H1 (cell line): ENCODE measurements at places on chromosomes 1 and 21. TPM values are rescaled to one million over a fixed set of nuclear protein-coding genes. Genes with fewer than 3 reads are reported as not detected.

DNA sequence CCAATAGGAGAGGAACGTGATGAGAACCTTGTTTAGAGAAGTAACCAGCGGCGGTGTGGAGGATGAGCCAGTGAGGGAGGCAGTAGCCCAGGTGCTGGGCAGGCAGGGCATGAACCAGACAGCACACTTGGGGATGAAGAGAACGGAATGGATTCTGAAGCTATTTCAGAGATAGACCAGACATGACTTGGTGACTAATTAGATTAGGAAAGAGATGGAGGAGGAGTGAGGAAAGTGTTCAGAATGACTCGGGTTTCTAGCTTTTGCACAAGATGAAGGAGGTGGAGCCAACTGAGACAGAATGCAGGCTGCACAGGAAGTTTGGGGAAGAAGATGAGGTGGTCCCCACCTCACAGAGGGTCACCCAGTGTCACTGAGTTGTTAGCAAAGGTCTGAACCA, 5.1 kb downstream of the PEF1 start:
- no peak overlapping the region for H3K4me3 ChIP-seq
- no peaks in the 10 kb centered on the region for H3K36me3 ChIP-seq
- no peaks in the 10 kb centered on the region for H3K27me3 ChIP-seq

DNA sequence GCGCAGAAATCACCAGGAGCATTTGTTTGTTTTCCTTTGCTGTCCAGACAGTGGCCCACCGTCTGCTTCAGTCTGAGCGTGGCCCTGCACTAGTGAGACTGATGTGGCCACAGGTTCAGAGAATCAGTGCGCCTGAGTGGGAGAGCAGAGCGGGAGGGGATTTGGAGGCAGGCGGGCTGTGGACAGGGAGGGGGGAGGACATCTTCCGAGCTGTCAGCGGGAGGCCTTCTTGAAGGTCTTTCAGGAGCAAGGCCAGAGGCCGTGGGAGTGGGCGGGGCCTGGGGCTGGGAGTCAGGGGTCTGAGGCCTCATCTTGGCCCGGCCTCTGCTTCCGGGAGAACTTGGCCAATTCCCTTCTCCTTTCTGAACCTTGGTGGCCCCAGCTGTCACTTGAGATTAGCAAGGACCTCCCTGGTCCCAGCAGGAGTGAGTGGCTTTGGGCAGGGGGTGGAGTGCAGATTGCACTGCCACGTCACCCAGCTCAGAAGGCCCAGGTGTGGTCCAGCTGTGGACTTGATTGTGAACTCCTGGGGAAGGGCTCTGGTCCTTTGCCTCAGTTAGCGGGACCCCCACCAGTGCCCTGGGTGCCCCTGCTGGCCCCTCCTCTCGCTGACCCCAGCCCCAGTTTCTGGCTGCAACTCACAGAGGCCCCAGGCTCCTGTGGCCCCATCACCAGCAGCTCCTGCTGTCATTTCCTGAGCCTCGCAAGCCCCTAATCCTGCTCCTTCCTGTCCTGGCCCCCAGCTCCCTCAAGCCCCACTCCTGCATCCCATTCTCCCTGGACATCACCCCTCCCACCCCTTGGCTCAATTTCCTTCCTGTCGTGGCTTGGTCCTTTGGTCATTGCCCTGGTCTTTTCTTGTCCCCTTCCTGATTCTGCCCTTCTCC, 8.4 kb downstream of the TNFRSF1B start:
- H3K4me1 ChIP-seq: peaks cover 3% of the 10 kb centered on the region; the same call in 1 of the 2 replicates
- no peaks in the 10 kb centered on the region for H3K36me3 ChIP-seq
- DNase-seq: no peak
- H3K27me3 ChIP-seq: no peaks in the 10 kb centered on the region

DNA sequence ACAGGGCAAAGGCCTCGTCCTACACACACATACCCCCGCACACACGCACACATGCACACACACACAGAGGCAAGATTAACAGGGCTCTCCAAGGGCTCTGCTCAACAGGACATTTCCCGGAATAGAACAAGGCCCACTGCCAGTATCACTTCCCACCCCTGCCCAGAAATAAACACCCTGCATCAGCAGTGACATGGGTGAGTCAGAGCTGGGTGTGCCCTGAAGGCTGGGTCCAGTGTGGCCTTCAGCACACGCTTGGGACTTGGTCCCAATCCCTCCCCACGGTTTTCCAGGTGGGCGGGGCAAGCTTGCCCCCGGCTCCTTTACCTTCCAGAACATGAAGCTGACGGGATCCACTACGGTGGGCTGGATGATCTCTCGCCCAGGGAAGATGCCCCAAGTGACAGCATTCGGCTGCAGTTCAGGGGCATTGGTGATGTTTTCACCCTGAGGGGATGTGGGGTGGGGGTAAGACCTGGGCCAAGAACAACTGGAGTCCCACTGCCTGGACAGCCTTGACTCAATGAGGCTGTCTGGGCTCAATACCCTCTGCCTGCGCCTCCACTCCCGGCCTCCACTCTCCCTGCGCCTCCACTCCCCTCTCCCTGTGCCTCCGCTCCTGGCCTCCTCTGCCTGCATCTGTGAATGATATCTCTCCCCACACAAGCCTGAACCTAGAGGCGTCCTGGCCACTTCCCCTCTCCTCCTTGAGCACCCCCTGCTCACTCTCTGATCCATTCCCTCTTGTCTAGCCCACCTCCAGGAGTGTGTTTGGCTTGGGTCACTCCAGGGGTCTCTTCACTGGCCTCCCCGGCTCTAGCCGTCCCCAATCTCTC, 14.7 kb downstream of the MTHFR start:
- H3K27ac ChIP-seq: no peak overlapping the region
- H3K4me3 ChIP-seq: no peak overlapping the region
- H3K36me3 ChIP-seq: peaks cover 21% of the 10 kb centered on the region
- no peak for DNase-seq
- H3K4me1 ChIP-seq: peaks cover 7% of the 10 kb centered on the region
- H3K27me3 ChIP-seq: no peaks in the 10 kb centered on the region

The ZMYND12 gene
- not detected in 2 replicates for total RNA-seq

DNA sequence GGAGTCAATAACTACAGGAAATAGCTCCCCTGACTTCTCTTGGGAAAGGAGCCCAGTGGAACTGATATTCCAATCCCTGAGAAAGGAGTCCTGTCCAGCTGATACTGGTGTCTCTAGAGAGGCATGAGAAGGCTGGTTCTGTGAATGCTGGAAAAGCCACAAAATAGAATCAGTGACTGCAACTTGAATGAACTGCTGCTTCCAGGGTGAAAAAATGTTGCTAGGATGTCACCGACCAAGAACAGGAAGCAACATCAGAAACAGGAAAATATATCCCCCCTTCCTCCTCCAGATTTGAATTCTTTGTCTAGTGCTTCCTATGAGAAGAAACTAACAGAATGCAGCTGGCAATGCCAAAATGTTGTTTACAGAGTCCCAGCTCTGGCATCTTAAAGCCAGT, 269.3 kb upstream of the LYPLAL1 start:
- H3K4me3 ChIP-seq: no peak overlapping the region
- H3K27me3 ChIP-seq: no peaks in the 10 kb centered on the region
- no peaks in the 10 kb centered on the region for H3K36me3 ChIP-seq
- no peak overlapping the region for H3K27ac ChIP-seq
- H3K4me1 ChIP-seq: no peaks in the 10 kb centered on the region
- no peak for DNase-seq

GRCh38 chr1:11525151-11525505, 46.2 kb downstream of the DISP3 start:
- H3K36me3 ChIP-seq: no peaks in the 10 kb centered on the region
- H3K27me3 ChIP-seq: no peaks in the 10 kb centered on the region
- no peaks in the 10 kb centered on the region for H3K4me1 ChIP-seq
- no peak overlapping the region for H3K4me3 ChIP-seq
- no peak overlapping the region for H3K27ac ChIP-seq
- no peak for DNase-seq

DNA sequence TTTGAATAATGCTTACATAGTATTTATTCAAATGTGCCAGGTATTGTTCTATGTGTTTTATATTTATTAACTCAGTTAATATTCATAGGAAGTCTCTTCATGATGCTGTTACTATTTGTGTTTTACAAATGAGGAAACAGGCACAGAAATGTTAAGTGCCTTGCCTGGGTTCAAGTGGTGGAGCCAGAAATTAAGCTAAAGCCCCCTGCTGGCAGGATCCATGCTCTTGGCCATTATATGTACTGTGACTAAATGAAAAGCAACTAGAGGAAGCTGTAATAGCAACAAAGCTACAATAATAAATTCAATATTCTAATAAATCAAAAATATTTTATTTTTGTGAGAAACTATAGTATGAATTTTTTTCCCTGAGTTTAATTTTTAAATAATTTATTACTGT, 30.0 kb downstream of the IARS2 start:
- H3K27me3 ChIP-seq: no peaks in the 10 kb centered on the region
- H3K27ac ChIP-seq: no peak overlapping the region
- H3K36me3 ChIP-seq: no peaks in the 10 kb centered on the region
- no peak overlapping the region for H3K4me3 ChIP-seq
- DNase-seq: no peak

The TFF2 gene
- total RNA-seq: not detected in 2 replicates

- H3K36me3 ChIP-seq: no peaks in the 10 kb centered on the region
- H3K4me1 ChIP-seq: no peaks in the 10 kb centered on the region
- no peak for DNase-seq
- no peaks in the 10 kb centered on the region for H3K27me3 ChIP-seq
- no peak overlapping the region for H3K4me3 ChIP-seq
Observed at GRCh38 chr1:1099506-1100183, 16.2 kb downstream of the C1orf159 start.

- no peaks in the 10 kb centered on the region for H3K27me3 ChIP-seq
- DNase-seq: no peak
- no peaks in the 10 kb centered on the region for H3K4me1 ChIP-seq
- no peaks in the 10 kb centered on the region for H3K36me3 ChIP-seq
Observed at GRCh38 chr1:117846674-117847425, 82.6 kb downstream of the GDAP2 start.

The ROR1 gene
- total RNA-seq: 70.3 and 73.6 TPM in 2 replicates

GRCh38 chr1:230977761-230978490, 735 bp downstream of the TTC13 start:
- no peak overlapping the region for H3K27ac ChIP-seq
- H3K27me3 ChIP-seq: peaks cover 5% of the 10 kb centered on the region
- H3K4me3 ChIP-seq: peak overlapping the region; percentile 60
- no peaks in the 10 kb centered on the region for H3K4me1 ChIP-seq
- H3K36me3 ChIP-seq: no peaks in the 10 kb centered on the region; the same call in none of the 2 replicates
- DNase-seq: peak; percentile 61

The IGSF9 gene
- total RNA-seq: 28.1 and 29.2 TPM in 2 replicates

DNA sequence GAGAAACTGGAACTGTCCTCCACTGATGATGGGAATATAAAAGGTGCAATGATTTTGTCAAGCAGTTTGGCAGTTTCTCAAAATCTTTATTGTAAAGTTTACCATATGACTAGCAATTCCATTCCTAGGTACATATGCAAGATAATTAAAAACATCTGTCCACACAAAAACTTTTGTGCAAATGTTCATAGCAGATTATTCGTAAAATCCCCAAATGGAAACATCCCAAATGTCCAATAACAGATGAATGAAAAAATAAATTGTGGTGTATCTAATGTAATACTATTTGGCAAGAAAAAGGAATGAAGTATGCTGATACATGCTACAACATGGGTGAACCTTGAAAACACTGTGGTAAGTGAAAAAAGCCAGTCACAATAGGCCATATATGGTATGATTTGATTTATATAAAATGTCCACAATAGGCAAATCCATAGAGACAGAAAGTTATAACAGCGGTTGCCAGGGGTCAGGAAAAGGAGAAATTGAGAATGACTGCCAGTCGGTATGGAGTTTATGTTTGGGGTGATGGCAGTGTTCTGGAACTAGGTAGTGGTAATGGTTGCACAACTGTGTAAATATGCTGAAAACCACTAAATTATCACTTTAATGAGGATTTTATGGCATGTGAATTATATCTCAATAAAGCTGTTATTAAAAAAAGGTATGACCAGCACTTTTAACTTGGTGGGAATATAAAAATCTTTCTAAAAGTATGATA, 81.7 kb upstream of the BEND5 start:
- H3K27ac ChIP-seq: no peak overlapping the region
- H3K4me3 ChIP-seq: no peak overlapping the region
- H3K36me3 ChIP-seq: no peaks in the 10 kb centered on the region
- H3K4me1 ChIP-seq: no peaks in the 10 kb centered on the region
- no peak for DNase-seq

GRCh38 chr21:44305691-44306090, 5.8 kb downstream of the PFKL start:
- no peak for DNase-seq
- no peak overlapping the region for H3K27ac ChIP-seq
- H3K4me3 ChIP-seq: no peak overlapping the region
- no peaks in the 10 kb centered on the region for H3K27me3 ChIP-seq
- H3K4me1 ChIP-seq: peaks cover 3% of the 10 kb centered on the region; the same call in 1 of the 2 replicates
- no peaks in the 10 kb centered on the region for H3K36me3 ChIP-seq

DNA sequence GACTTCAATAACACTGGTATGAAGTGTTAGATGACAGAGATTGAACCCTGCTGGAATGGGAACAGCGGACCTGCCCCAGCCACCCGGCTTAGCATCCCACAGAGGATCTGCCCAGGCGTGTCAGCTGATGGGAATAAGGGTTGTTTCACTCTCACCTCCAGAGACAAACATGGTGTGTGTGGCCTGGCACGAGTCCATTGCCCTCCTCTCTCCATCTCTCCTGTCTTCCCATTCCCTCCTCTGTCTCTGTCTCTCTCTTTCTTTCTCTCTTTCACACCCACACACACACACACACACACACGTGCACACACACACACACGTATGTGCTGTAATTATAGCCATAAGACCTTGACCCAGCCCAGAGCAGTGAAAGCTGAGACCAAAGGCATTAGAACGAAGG, 200.2 kb downstream of the HIVEP3 start:
- H3K4me1 ChIP-seq: peaks cover 4% of the 10 kb centered on the region
- no peak for DNase-seq
- H3K4me3 ChIP-seq: no peak overlapping the region
- no peaks in the 10 kb centered on the region for H3K36me3 ChIP-seq
- no peaks in the 10 kb centered on the region for H3K27me3 ChIP-seq
- no peak overlapping the region for H3K27ac ChIP-seq

The CD52 gene
- 2.4 TPM in 1 of 2 replicates, not detected in the other for total RNA-seq

DNA sequence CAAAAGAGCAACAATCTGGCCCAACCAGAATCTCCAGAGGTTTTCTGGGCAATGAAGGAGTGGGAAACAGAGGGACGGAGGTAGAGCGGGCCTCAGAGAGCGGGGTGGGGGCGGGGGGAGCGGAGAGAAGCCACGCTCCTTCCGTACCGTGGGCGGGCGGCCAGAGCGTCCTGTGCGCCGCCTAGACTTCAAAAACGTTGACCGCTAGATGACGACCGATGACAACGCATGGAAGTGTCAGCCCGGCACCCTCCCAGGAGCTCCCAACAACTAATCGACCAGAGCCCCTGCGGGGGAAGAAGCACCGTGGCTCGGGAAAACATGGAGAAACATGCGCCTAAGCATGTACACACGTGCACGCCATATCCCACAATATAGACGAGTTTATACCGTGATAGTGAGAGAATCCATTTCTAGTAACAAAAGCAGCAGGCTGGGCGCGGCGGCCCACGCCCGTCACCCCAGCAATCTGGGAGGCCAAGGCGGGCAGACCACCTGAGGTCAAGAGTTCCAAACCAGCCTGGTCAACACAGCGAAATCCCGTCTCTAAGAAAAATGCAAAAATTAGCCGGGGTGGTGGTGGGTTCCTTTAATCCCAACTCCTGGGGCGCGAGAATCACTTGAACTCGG, 131.9 kb downstream of the LIPI start:
- H3K4me3 ChIP-seq: no peak overlapping the region
- peaks cover 2% of the 10 kb centered on the region; the same call in 1 of the 2 replicates for H3K4me1 ChIP-seq
- no peak overlapping the region for H3K27ac ChIP-seq
- no peaks in the 10 kb centered on the region for H3K36me3 ChIP-seq
- no peak for DNase-seq
- no peaks in the 10 kb centered on the region for H3K27me3 ChIP-seq
